ENCODE measurements at places on chromosomes 2 and 18. TPM values are rescaled to one million over a fixed set of nuclear protein-coding genes. Genes with fewer than 3 reads are reported as not detected.

- DNase-seq = no peak
Observed at GRCh38 chr18:136433-136832, 21.9 kb upstream of the USP14 start.

DNA sequence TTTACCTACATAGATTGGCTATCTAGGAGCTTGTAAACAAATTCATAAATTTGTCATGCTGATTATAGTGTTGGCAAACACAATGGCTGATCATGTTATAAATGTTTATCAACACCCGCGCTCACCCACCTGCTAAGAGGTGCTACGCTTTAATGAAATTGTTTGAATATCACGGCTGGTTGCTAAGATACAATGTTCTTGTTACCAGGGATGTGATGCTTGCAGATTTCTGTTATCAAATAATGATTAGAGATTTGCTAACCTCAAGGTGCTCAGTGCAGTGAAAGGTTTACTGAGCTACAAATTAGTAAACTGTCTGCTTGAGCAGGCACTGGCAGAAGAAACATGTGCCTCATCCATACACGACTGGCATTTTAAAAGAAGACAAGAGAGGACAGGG, 160.0 kb upstream of the ZEB2 start:
- no peak for DNase-seq

GRCh38 chr2:237859533-237860272, at the start of gene RAMP1:
RAMP1 (plus strand) TSS chr2:237859623; CDS start chr2:237859676, 53 bp downstream.
- DNase-seq = no peak

Gene IL18RAP
- total RNA-seq = not detected

- no peak for DNase-seq
Observed at GRCh38 chr2:228417956-228418355, 236.5 kb upstream of the SPHKAP start.

DNA sequence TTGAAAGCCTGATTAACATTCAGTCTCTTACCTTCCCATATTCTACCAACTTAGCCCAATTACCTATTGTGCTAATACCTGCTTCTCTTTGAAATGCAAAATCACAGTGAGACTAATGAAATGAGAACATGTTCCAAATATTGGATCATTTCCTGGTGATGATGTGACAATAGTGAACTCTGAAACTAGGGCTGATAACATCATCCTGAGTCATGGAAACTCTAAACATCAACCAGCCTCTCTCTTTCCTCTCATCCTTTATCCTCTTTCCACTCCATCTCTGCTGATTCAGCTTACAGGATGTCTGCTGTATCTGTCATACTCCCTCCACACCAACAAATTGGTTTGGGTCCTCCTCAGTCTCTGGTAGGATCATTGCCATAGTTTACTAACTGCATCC, 98.8 kb upstream of the NCKAP5 start:
- no peak for DNase-seq

Gene DSG4
- not detected for total RNA-seq

Gene CRACDL
- 13.3 TPM for total RNA-seq

Gene INPP5D
- 26.2 TPM for total RNA-seq

GRCh38 chr2:215140166-215140707, 1.8 kb upstream of the ABCA12 start:
- DNase-seq = no peak

Gene TUBA4B
- not detected for total RNA-seq

DNA sequence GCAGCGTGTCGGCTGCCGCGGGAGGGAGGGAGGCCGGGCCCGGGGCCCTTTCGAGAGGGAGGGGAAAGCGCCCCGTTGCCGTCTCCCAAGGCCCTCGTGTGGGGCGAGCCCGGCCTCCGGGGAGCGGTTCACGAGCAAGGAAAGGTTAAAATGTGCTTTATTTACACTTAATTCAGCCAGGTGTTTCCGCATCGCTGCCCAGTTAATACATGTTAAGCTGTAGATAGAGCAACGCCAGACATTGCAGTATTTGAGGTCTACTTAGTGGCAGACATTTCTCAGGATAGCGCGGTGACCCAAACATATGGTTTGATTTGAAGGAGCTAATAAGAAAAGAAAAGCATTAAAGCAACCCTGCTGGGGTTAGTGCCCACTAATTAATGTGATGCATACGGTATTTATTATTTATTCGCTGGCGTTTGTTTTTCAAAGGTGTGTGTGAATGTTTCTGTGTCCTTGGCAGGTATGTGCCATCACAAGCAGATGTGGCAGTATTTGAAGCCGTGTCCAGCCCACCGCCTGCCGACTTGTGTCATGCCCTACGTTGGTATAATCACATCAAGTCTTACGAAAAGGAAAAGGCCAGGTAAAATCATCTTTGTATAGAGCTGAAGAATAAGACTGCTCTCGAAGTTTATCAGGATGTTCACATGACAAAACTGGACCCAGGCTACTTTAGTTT, 571 bp downstream of the EEF1B2 start:
- no peak for DNase-seq

DNA sequence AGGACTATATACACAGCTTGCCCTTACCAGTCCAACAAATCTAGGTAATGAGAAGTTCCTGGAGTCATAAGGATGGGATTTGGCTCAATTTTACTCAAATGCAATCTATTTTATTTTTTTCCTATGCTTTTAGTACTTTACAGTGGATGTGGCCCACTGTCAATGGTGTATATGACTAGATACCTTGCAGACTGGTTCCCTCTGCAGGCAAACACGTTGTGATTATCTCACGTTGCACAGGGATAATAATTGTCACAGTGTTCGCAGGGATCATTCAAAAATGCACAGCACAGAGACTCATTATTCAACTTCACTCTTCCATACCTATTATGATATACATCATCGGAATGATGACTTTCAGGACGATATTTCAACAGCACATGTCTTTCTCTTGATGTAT, 359.7 kb downstream of the MBD2 start:
- DNase-seq = no peak

Gene TCF23
- total RNA-seq = not detected
